Stimulated activated CD4-positive, alpha-beta T cell treated with anti-CD3 and anti-CD28 coated beads, Interleukin-2, amount 100 ng/mL, for 24 hours (primary cell): ENCODE measurements at places on chromosomes 1 and 21.

GRCh38 chr1:86416343-86416742 lies 7.6 kb upstream of the CLCA2 start:
- no peak for DNase-seq

GRCh38 chr1:159915571-159916241 lies 9.6 kb downstream of the TAGLN2 start:
- DNase-seq: no peak

DNA sequence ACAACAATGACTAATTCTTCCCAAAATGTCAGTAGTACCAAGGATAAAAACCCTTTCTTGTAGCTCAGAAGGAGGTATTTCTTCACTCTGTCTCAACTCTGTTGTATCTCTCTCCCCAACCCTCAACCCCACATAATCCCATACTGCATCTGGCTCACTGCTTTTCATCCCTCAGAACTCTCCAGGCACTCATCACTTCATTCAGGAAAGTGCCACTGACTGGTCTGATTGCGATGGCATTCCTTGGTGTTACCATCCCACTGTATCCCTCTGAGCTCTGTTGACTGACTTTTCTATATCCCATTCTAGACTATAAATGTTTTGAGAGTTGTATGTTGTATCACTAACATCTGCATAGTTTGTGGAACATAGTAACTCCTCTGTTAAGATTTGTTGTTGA lies 483.5 kb upstream of the ADGRL2 start:
- no peak for DNase-seq

DNA sequence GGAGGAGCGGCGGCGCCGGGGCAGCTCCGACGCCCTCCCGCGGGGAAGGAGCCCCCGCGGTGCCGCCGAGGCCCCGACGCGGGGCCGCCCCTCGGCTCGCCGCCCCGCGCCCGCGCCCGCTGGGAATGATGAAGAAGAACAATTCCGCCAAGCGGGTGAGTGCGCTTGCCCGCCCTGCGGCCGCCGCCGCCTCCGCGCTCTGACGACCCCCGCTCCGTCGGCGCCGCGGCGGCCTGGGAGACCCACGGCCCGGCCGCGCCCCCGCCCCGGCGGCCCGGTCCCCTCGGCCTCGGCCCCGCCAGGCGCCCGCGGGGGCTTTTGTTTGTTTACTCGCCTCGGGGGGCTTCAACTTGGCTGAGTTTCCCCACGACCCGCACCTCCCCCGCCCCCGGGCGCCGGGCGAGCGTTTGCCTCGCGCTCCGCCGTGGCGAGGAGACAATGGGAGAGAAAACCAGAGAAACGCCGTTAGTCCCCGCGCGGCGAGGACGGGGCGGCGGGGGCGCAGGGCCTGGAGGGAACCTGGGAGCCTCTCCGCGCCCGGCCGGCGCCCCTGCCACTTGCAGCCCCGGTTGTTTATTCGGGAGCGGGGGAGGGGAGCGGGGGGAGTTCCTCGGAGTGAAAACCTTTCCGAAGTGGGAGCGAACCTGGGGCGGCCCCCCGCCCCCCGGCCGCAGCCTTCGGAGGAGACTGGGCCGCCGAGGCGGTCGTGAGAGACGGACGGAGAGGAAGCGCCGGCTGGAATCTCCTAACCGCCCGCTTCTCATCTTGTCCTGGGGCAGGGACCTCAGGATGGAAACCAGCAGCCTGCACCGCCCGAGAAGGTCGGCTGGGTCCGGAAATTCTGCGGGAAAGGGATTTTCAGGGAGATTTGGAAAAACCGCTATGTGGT lies 661 bp downstream of the PLEKHO1 start:
- DNase-seq: peak; percentile 39

DNA sequence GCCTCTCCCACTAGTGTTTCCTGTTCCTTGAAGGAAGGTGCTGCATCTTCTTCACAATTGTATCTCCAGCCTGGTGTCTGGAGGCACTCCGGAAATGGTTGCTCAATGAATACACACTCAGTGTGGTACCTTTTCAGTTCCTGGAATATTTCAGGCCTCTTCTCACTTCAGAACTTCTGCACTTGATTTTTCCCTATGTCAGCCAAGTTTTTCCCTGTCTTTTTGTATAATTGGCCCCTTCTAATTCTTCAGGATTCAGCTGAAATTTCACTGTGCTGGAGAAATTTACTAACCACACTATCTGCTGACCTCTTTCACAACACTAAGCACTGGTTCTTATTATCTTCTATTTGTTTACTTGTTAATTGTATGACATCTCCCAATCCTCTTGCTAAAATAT lies 61.2 kb upstream of the MAP10 start:
- no peak for DNase-seq

DNA sequence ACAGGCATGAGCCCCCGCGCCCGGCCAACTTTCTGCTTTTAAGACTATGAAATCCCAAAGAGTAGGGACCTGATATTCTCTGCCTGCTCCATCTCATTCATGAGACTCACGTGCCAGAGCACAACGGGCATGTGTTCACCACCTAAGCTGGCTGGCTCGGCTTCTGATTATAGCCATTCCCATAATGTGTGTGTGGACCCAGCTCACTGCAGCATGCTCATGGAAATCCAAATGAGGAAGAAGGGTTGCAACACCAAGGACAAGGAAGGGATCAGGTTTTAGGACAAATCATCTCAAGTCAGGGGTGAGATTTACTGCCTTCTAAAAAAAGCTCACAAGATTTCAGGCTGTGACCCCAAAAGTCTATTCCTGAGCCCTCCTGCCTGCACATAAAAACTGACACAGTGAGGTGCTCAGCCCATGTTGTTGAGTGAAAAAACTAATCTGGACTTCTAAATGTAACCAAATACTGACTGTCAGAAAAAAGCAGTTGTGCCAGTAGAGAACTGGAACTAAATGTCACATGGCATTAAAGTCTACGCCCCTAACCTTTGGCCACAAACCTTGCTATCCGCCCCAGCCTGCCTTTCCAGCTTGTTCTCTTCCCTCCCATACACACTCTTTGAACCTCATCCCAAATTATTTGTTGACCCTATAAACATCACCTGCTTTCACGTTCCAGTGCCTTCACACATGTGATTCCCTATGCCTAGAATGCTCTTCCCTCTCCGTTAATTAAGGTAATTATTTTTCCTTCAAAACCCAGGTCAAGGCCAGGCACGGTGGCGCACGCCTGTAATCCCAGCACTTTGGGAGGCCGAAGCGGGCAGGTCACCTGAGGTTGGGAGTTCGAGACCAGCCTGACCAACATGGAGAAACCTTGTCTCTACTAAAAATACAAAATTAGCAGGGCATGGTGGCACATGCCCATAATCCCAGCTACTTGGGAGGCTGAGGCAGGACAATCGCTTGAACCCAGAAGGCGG lies 9.1 kb upstream of the COA7 start:
- DNase-seq: no peak

DNA sequence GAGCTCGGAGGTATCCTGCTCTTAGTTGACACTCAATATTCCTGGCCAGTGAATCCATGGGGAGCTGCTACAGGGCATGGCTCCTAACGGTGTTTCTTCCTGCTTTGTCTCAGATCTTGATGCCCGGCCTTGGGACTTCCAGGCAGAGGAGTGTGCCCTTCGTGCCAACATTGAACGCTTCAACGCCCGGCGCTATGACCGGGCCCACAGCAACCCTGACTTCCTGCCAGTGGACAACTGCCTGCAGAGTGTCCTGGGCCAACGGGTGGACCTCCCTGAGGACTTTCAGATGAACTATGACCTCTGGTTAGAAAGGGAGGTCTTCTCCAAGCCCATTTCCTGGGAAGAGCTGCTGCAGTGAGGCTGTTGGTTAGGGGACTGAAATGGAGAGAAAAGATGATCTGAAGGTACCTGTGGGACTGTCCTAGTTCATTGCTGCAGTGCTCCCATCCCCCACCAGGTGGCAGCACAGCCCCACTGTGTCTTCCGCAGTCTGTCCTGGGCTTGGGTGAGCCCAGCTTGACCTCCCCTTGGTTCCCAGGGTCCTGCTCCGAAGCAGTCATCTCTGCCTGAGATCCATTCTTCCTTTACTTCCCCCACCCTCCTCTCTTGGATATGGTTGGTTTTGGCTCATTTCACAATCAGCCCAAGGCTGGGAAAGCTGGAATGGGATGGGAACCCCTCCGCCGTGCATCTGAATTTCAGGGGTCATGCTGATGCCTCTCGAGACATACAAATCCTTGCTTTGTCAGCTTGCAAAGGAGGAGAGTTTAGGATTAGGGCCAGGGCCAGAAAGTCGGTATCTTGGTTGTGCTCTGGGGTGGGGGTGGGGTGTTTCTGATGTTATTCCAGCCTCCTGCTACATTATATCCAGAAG lies 16.7 kb downstream of the ALX3 start:
- DNase-seq: peak; percentile 82

DNA sequence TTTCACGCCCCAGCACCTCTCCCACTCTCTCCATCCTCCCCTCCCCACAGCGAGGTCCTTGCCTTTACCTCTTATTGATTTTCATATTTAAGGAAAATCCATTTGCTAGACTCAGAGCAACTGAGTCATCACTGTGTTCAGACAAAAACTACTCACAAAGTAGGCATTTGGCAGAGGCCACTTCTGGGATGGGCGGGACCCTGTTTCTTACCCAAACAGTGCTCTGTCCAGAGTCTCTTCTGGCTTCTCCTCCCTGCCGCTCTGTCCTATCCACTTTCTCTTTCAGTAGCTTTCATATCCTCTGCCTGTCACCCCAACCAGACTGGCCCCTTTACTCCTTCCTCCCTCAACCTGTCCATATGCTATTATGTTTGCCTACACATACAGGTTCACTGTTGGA lies 2.4 kb upstream of the NAV1 start:
- DNase-seq: no peak

DNA sequence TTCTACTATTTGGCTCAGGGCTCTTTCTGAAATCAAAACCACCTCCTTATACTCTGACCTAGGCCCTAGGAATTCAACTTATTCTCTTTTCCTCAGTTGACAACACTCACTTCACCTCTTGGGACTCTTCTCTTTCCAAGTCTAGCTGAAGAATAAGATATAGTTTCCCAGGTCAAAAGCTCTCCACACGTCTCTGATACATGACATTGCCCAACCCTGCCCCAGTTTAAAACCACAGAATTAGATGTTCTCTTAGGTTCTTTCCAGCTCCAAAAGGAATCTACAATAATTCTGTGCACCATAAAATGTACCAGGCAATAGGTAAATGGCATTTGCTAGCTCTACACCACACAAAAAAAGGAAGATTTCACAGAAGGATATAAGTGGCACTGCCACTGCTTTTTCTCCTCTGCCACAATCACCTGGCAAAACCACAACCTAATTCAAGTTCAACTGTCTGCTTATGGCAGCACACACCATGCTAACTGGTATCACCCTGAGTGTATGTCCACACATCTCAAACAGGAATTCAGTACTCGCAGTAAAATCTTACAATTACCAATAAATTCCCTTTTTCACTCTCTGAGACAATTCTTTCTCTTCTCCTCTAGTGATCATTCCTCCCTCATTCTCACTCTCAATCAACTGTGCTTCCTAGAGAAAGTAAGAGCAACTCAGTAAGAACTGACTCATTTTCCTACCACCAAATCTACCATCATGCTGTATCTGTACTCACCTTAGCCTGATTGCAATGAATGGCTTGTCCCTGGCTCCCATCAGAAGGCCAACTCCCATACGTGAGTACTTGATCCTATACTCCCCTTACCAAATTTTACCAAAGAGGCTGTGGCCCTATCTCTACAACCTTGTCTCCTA lies 27.3 kb downstream of the ZBTB8OS start:
- no peak for DNase-seq

DNA sequence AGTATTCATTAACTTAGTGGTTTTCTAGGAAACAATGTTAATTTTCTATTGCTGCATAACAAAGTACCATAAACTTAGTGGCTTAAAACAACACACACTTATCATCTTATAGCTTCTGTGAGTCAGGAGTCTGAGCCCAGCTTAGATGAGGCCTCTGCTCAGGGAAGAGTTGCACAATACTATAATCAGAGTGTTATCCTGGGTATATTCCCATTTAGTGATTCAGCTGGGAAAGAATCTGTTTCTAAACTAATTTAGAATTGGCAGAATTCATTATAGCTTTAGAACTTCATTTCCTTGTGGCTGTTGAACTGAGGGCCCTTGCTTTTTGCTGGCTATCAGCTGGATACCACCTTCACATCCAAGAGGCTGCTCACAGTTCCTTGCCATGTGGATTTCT lies 515.5 kb downstream of the BRINP3 start:
- no peak for DNase-seq

- no peak for DNase-seq
Measured at GRCh38 chr1:9846611-9847171, 22.9 kb upstream of the CLSTN1 start.

DNA sequence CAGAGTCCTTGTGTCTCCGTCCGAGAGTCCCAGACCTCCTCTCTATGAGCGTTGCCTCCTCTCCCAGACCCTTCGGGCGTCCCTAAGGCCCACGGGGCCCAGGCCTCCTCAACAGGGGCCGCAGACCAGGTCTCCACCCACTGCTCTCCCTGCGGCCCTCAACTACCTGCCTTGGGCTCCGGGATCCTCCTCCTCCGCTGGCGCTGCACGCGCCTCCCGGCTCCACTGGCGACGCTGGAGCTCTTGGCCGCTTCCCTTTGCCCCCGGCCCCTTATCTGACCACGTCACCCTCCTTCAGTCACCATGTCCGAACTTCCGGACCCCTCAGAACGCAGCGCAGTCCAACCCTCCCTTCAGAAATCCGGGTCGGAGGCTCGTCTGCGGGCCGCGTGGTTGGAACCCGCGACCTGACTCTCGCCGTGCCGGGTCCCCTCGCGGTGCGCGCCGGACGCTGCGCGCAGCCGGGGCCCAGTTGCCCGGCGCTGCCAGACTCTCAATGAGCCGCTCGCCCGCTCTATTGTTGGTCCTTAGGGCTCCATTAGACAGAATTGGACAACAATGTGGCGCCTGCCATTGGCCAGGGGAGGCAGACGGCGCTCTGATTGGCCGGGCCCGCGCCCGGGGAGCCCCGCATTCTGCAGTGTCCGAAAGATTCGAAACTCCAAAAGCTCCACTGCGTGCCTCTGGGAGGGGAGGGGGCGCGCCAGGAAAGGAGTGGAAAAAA lies at the start of gene DMRTA2:
Gene DMRTA2, minus strand, starts transcription at position 498 of the 724 bp plus-strand sequence. CDS start 1,907 bp downstream, outside the sequence.
- DNase-seq: no peak

GRCh38 chr1:208223136-208223535 lies 21.0 kb downstream of the PLXNA2 start:
- DNase-seq: no peak

- DNase-seq: no peak
Measured at GRCh38 chr1:114152508-114153260, 985 bp downstream of the SYT6 start.

GRCh38 chr1:178086294-178086693 lies 7.6 kb upstream of the RASAL2 start:
- no peak for DNase-seq

GRCh38 chr21:42467140-42467983 lies 28.7 kb downstream of the RSPH1 start:
- no peak for DNase-seq

DNA sequence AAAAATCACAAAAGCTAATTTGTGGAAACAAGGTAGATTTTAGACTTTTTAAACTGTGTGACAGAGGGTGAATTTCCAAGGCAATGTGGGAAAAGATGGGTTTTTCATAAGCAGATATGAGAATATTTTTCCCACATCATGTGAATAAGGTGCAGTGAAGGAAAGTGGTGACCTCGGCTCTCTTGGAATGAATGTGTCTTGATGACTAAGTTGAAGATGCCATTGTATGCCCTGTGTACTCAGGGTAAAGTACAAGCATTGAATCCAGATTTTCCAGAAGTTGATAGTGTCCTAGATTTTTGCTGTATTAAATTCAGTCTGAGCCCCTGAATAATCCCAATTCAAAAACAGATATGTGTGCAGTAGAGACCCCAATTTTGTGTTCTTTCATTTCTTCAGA lies 442.6 kb upstream of the ADGRL2 start:
- DNase-seq: no peak

GRCh38 chr1:182847105-182847504 lies 8.0 kb downstream of the DHX9 start:
- DNase-seq: no peak
